ENCODE measurements at places on chromosomes 11 and 22.

GRCh38 chr11:75293903-75294302, 53.3 kb downstream of the TPBGL start:
- DNase-seq, result no peak

DNA sequence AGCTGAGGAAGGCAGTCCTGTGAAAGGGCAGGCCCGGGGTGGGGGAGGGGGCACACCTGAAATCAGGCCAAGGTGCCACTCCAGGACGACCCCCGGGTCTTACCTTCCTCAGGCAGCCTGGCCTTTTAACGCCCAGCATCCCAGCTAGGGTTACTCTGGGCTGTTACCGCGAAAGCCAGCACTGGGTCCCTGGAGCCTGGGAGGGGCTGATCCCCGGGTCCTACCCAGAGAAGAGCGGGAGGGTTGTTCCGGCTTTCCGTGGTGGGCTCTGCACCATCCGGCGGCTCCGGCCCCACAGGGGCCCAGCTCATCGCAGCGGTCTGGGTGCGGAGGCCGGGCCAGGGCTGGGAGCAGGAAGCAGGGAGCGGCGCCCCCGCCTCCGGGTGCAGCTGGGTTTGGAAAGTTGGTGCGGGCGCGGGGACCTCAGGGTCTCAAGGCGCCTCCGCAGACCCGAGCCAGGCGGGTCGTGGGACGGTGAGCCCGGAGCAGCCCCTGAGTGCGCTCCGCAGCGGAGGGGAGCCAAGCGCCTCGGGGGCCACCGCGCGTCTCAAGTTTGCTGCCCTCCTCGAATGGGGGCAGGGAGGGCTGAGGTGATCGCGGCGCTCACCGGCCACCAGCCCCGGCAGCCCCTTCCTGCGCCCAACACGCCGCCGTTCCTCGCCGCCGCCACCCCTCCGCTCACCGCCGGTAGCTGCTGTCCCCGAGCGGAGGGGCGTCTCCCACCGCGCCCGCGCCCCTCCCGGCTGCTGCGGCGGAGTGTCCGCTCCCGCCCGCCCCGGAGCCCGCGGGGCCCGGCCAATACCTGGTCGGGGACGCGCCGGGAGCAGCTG, 831 bp downstream of the CHST1 start:
- no peak for DNase-seq

DNA sequence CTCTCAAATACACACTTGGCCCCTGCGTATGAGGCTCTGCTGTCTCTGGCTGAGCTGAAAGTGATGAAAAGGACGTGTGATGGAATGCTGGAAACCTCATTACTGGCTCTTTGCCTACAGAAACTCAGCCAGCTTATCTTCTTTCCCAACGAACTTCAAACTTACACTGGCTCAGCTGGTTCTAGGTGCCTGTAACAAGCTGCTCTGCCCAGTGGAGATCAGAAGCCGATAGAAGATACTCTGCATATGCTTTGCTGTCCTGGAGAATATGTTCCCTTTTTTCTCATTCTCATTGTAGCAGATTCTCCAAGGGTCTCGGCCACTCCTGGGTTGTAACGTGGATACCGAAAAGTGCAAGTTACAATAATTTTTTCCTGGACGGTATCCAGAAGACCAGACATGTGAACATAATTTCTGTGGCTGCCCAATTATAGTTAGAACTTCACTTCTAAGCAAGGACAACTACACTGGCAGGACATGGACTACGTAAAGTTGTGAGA, 405.3 kb upstream of the CCDC90B start:
- no peak for DNase-seq

GRCh38 chr11:134052395-134052987, 16.4 kb upstream of the JAM3 start:
- peak; percentile 29 for DNase-seq

DNA sequence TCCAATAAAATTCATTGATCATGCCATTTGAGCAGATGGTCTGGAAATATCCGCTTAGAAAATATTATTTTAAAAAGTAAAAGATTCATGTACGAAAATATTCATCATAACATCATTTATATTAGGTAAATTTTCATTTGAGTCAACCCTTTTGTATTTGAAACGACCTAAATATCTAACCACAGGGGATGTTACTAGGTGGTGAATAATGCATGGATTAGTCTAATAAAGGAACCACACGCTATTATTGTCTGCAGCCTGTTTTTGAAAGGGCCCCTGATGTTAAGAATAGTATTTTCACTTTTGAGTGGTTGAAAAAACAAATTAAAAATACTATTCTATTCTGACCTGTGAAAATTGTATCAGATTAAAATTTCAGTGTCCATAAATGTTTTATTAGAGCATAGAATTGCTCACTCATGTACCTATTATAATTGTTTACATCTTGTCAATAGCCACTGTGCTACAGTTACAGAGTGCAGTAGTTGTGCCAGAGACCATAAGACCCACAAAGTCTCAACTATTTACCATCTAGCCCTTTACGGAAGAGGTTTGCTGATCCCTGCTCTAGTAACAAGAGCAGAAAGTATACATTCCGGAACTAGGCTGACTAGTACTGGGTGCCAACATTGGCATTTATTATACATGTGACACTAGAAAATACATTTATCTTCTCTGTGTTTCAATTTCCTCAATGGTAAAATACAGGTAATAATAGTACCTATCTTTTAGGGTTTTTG, 176.1 kb downstream of the LRRC4C start:
- no peak for DNase-seq

DNA sequence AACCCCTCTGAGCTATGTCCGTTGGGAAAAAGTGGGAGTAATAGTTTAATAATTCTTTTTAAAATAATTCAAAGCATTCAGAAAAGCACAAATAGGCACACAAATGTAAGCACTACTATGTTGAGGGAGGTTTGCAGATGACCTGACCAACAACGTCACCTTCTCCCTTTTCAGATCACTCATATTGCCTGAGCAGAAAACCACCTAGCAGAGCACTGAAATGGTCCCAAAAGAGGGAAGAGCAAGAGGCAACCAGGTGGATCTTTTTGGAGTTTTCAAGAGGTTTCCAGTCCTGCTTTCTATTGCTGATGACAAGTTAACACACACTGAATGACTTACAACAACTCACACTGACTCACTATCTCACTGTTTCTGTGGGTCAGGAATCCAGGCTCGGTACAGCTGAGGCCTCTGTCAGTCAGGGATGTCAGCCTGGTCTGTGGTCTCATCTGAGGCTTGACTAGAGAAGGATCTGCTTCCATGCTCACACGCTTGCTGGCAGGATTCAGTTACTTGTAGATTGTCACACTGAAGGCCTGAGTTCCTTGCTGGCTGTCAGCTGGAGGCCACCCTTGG, 4.3 kb upstream of the PGA3 start:
- no peak for DNase-seq

- DNase-seq, result peak; percentile 36
Measured at GRCh38 chr11:111944139-111944538, 7.0 kb downstream of the DIXDC1 start.

- no peak for DNase-seq
Measured at GRCh38 chr22:33357981-33358399, 299.8 kb upstream of the SYN3 start.

DNA sequence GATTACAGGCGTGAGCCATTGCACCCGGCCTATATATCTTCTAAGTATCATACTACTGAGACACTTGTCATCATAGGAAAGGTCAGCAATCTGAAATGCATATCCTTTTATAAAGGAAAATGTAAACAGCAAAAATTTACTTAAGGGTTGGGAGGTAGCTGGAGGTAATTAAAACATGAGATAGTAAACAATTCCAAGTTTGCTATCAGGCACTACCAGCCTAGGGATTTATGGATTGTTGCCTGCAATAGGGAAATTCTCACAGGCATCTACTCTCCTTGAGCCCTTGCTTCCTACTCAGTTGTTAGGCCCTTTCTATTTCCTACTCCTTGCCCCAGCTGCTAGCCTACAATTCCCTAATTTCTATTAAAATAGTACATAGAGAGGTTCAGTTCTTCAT, 16.1 kb downstream of the PGR start:
- DNase-seq, result no peak

DNA sequence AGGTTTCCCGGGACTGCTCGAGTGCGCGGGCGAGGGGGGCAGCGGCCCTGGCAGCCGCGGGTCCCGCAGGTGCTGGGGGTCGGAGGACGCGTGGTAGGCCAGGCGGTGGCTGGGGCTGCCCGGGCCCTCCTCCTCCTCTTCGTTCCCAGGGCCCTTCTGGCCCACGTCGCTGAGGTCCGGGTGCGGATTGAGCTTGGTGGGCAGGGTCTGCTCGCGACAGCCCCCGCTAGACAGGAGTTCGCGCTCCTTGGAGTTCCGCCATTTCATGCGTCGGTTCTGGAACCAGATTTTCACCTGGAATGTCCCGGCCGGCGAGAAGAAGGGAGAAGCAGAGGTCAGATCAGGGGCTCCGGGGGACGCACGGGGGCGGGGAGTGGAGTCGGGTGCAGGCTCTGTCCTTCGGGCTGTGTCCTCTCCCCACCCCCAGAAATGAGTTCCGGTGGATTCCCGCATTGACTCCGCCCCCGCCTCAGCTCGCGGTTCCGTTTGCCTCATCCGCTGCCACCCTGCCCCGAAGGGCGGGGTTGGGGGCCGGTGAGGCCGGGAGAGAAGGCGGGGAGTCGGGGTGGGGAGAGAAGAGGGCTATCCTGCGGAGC, 3.9 kb downstream of the DBX1 start:
- DNase-seq, result peak; percentile 58

DNA sequence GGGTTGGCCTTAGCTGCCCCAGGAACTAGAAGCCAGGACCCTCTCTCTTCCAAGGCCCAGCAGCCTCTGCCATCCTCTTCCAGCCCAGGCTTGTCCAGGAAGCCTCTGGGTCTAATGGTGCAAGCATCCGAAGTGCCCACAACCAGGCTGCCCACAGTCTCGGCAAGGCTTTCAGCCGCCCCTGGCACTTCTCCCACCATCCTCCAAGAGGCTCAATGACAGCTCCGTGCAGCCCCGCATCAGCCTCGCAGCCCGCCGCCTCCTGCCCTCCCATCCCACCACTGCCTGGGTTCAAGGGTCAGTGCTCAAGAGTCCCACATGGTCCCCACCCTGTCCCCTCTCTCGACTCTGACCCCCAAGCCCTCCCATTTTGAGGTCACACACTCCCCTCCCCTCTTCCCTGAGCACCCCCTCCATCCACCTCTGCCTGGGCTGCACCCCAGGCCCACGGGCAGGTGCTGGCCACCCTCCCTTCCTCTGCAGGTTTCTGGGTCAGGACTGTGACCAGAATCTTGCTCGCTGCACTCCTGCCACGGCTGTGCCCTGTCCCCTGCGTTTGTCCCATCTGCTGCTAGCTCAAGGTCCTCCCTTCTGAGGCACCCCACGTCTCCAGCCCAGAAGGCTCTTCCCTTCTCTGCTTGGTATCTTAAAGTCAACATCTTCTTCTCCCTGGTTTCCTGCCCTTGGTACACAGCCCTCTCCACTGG, 17.2 kb downstream of the IFITM10 start:
- DNase-seq, result no peak

GRCh38 chr11:67213178-67213621, 53.1 kb upstream of the GRK2 start:
- DNase-seq, result no peak

GRCh38 chr11:9663699-9664275, at the start of gene SWAP70:
Gene SWAP70 (plus strand): TSS chr11:9664077. CDS start chr11:9664180, 103 bp downstream.
- peak; percentile 86 for DNase-seq

- DNase-seq, result no peak
Measured at GRCh38 chr11:62680825-62681240, 2.0 kb upstream of the UBXN1 start.

GRCh38 chr11:110355011-110355744, 58.8 kb upstream of the RDX start:
- no peak for DNase-seq

- DNase-seq, result no peak
Measured at GRCh38 chr11:128709402-128709801, 15.5 kb downstream of the FLI1 start.

- DNase-seq, result no peak
Measured at GRCh38 chr22:35102663-35103062, 36.7 kb downstream of the ISX start.

GRCh38 chr22:38952281-38952993, 5.0 kb upstream of the APOBEC3A start:
- DNase-seq, result no peak

GRCh38 chr11:394034-394857, at the start of gene PKP3:
Gene PKP3 (plus strand): TSS chr11:394209. CDS start chr11:394293, 84 bp downstream.
- no peak for DNase-seq

GRCh38 chr11:60809249-60809648, 24.1 kb downstream of the MS4A10 start:
- DNase-seq, result no peak

DNA sequence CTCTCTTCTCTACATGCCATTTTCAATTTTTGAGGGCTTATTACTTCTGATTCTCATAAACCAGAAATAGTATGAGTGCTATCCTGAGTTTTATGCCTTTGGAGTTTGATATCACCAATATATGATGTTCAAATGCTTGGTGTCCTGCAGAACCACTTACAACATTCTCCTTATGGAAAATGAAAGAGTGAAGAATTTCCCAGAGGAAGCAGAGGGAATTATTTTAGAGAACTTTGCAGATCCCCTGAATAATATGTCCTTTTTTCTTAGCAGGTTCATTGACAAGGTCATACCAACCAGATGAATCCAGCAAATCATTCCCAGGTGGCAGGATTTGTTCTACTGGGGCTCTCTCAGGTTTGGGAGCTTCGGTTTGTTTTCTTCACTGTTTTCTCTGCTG, at the start of gene OR4D5:
TSS of gene OR4D5 (plus strand) at position 301 of the 400 bp plus-strand sequence. CDS start at position 301, 0 bp downstream.
- DNase-seq, result no peak

DNA sequence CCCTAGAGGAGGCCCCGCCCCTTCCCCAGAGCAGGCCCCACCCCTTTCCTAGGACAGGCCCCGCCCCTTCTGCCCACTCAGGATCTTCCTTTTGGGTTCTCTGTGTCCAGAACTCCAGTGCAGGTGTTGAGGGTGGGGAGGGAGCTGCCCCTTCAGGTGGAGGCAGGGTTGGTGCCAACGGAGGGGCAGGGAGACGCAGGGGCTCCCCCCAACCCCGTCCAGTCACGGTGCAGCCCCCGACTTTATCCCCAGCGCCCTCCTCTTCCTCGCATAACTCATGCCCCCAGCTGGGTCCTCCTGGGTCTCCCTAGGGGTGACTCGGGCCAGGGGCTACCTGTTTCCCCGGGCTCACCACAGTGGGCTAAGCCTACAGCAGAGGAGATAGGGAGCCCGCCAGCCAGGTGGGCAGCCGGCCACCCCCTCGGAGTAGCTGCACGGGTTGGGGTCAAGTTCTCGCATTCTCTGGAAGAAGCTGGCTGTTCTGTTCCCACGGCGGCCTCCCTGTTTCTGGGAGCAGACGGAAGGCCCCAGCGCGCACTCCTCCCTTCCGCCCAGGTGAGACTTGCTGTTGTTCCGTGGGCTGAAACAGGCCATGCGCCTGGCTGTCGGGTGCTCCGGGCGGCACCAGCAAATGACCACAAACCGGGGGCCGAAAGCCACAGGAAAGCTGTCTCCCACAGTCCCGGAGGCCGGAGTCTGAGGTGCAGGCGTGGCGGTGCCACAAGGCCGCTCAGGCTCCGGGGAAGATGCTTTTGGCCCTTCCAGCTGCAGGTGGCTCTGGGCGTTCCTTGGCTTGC, 38.9 kb downstream of the MUC2 start:
- DNase-seq, result no peak

- DNase-seq, result peak; percentile 54
Measured at GRCh38 chr22:38180841-38181452, 683 bp downstream of the PLA2G6 start.

Data from activated T-cell treated with anti-CD3 and anti-CD28 coated beads, Interleukin-2, amount 50 U/mL, for 48 hours (primary cell).